CD4-positive, alpha-beta T cell (primary cell): ENCODE measurements at places on chromosomes 1 and 21.

DNA sequence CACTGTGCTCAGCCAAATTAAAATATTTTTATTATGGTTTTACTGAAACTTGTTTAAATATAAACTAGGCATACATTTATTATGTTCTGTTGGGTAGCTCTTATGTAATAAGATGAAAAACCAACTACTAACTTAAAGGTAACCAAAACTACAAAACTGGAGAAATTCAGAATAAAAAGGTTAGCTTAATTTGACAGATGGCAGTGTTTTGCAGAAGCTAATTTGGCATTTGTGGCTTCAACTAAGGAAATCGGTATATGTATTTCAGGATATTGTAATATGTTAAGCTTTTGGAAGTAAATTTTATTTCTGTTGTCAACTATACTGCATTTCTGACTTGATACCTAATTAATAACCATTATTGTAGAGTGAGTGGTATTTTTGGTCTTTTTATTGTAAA, 18.8 kb downstream of the USP25 start:
- DNase-seq, result no peak

DNA sequence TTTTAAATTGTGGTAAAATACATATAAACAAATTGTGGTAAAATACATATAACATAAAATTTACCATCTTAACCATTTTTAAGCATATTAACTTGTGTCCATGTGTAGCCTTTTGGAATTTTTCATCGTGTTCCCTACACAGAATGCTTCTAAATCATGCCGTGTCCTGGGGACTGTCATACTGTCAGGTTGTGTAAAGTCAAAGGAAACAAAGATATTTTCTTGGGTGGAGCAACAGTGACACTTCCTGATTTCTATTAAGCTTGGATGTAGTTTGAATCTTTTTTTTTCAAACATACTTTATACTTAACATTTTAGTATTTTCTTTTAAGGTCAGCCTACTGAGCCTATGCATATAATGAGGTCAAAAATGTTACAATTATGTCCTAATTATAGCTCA, 32.3 kb downstream of the DOP1B start:
- no peak for DNase-seq

DNA sequence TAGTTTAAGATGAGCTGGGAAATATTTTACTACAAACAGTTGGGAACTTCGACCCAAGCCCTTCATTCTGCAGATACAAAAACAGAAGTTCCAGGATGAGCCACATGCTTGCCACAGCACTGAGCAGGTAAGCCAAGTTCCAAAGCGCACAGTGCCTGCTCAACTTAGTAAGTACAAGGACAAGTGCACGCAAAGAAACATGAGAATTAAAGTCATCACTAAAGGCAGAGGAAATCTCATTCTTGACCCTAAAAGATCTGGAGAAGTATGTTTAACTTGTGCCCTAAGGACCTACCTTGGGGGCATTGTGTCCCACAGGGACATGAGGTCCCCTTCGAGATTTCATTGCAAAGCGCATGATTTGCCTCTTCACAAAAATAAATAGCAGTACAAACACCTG, 1.2 kb upstream of the UBAP2L start:
- no peak for DNase-seq

DNA sequence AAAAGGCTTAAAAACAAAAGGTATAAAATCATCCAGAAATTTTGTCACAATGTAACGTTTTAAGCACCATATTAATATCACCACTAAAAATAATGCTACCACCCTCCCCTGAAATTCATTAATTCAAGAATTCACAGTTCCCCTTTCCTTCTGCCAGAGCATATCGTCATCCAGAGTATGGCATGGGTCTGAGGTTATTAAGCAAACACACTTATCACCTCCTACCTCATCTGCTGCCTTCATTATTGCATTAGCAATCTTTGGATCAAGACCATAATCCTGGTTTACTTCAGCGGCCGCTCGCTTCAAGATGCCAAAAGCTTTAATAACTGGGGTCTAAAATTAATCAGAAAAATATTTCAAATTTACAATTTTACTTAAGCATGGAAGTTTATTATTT, 6.2 kb downstream of the FH start:
- no peak for DNase-seq

- DNase-seq, result no peak
Measured at GRCh38 chr1:183226963-183227362, 40.9 kb downstream of the LAMC2 start.

DNA sequence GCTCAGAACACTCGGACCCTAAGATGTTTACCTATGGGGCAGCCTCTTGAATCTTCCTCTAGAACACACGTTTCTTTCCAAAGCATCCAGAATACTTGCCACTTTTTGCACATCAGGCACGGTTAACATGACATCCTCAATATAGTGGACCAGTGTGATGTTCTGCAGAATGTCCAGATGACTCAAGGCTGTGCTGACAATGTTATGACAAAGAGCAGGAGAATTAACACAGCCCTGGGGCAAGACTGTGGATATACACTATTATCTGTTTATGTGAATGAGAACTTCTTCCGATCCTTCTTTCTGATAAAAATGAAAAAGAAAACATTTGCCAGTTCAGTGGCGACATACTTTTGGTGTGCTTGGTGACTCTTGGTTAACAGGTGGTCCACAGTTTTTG, 154.3 kb downstream of the PDE4B start:
- DNase-seq, result no peak

- no peak for DNase-seq
Measured at GRCh38 chr1:226447932-226448665, 40.2 kb upstream of the PARP1 start.

DNA sequence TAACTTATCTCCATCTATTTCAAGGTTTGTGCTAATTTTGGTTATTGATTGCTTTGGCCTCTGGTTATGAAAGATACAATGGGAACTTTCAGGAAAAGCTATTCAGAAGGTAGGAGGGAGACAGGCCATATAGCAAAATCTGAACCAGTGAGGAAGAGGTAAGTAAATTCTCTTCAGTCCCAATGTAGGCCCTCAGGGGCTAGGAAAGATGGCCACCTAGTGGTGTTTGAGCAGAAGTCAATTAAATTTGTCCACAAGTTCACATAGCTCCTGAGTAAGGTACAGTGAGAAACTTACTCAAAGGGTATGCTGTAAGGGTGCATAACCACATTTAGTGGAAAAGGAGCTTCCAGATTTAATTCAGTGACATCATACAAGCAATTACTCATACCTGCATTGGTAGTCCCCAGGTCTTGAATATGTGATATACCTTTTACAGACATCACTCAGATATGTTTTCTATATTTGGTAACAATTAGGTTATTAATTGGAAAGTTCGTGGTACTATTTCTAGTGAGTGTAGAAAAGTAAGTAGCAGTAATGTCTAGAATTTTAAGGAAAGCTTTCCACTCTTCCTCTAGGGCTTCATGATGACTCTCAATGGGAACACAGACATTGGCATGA, 21.4 kb upstream of the FMO1 start:
- no peak for DNase-seq

DNA sequence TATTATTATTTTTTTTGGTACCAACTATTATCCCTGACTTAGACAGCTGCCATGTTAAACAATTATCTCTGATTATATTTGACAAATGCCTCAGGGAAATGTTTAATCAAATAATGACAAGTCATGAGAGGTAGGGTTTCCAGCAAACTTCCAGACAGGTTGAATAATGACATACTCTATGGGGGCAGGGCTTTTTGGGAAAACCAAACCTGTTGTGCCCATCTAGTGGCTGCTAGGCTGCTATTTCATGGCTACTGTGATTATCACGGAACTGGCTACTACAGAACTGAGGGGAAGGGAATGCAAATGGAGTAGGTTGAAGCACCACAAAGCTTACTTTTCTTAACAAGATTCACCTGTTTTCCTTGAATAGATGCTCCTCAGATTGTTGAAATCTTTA, 77.6 kb downstream of the DUSP10 start:
- no peak for DNase-seq

DNA sequence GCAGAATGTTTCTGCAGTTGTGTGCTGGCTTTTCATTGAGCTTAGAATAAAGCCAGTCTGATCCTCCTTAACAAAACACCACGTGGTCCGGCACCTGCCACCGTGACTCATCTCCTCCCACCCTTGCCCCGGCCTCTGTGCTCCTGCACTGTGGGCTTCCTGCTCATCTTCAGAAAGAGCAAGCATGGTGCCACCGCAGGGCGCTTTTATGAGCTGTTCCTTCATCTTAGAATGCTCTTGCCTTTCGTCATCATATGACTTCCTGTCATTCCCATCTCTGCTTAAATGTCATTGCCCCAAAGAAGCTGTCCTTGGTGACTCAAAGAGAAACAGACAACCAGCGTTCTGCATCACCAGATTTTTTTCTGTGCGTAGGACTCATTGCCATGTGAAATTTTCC, 117.8 kb downstream of the HHAT start:
- peak; percentile 24 for DNase-seq

- no peak for DNase-seq
Measured at GRCh38 chr1:9400425-9401079, 107.9 kb downstream of the SPSB1 start.

DNA sequence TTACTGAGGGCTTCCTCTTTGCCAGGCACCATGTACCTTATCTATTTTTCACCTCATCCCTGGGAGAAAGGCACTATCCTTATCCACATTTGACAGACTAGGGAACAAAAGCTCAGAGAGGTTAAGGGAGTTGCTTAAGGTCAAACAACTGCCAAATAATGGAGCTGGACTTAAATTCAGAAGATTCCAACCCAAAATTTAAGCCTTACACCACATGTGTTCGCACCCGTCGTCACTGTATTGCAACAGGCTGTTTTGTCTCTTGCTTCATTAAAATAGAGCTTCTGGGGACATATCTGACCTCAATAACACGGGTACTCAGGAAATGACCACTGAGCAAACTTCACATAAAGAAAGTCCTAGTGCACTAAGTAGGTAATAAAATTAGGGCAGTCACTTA, 62.0 kb downstream of the TRABD2B start:
- no peak for DNase-seq

- no peak for DNase-seq
Measured at GRCh38 chr1:19923137-19923952, at the start of gene PLA2G2E. TSS of gene PLA2G2E (minus strand) at chr1:19923617. CDS start at chr1:19923559, 58 bp downstream.

DNA sequence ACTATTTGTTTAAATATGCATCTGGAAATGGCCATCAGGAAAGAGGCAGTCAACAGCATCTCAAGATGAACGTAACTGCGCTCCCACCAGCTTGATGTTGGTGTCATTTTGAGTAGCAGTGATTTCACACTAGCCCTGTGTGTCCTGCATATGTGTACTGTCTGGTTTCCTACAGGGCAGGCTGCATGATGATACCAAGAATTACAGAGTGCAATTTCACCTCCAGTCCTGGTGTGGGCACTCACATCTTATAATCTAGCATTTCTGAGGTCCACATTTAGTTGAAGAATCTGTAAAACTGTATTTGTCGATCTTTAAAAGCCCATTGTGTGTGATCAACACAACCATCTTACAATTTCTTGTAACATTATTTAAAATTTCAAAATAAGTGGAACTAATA, 336.4 kb downstream of the PAPPA2 start:
- DNase-seq, result no peak

GRCh38 chr1:21396516-21396915, 43.4 kb upstream of the NBPF3 start:
- no peak for DNase-seq

GRCh38 chr1:14996133-14997050, 157.2 kb upstream of the TMEM51 start:
- no peak for DNase-seq

DNA sequence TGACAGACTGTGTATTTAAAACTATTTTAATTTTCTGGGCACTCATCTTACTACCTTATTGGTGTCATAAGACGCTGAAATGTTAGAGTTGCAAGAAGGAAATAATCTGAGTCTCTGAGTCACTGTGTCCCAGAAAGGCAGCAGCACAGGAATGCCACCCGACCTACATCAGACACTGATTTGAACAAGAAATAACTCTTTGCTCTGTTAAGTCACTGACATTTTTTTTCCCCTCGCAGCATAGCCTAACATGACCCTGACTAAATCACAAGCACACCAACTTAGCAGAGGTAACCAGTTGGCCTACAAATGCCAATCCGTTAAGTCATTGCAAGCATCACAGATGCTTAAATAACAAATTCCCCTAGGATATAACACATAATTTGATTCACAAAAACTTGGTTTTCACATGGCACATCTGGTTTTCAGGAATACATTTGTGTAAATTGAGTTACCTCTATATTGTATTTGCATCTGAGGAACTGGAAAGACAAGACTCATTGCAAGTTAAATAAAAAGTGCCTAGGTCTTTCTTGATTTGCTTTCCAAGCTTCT, 349.1 kb downstream of the SEC16B start:
- DNase-seq, result no peak
